Kasumi-1 (cell line): ENCODE measurements at places on chromosomes 12 and 14.

DNA sequence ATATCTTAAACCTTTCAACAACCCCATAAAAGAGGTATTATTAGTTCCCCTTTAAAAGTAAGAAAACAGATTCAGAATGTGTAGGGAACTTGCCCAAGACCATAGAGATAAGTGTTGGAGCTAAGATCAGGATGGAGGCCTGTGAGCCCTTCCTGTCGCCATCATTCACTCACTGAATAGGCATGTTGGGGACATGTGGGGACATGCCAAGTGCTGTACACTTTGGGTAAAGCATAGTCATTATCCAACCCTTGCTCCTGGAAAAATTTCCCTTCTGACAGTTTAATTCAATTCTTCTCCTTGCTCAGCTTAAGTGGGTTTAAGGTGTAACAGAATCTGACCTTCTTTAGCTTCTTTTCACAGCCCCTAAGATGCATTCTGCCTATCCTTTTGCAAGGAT, 28.0 kb upstream of the C12orf42 start:
- no peak for DNase-seq

DNA sequence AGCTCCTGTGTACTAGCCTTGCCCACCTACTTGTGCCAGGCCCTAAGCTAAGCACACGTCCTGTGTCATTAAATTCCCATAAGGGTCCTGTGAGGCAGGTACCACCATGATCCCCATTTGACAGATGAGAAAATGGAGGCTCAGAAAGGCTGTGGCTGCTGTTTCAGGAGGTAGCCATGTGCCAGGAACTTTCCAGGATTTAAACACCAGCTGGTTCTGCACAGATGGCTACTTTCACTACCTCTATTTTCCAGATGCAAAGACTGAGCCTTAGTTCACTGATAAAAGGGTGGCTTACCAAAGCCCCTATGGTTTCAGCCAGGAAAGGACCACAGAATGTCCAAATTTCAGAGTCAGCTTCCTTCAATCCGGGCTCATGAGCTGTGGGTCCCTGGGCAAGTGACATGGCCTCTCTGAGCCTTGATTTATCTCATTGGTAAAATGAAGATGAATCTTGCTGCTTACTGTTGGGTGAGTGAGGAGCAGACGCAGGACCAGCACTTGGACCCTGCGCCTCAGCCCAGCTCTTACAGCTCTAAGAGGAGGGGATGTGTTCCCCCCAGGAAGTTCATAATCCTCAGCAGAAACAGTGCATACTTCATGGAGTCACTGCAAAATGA, 23.5 kb downstream of the CMKLR1 start:
- DNase-seq, result no peak

DNA sequence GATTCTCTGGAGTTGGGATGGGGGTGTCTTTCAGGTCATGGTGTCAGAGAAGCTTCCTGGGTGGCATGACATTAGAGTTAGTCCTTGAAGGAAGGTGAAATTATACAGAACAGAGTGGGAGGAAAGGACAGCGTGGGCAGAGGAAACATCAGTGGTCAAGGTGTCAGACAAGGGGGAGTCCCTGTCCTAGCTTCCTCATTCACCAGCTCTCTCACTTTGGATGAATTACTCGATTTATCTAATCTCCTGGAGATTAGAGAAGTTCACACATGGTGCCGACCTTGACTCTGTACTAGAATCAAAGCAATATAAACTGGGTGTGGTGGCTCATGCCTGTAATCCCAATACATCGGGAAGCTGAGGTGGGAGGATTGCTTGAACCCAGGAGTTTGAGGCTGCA, 492.9 kb downstream of the VRK1 start:
- no peak for DNase-seq

- no peak for DNase-seq
Observed at GRCh38 chr14:55902241-55902640, 216.0 kb upstream of the PELI2 start.

GRCh38 chr14:64434528-64434927, 30.8 kb upstream of the AKAP5 start:
- DNase-seq, result no peak

GRCh38 chr12:32181498-32182175, 75.0 kb downstream of the BICD1 start:
- no peak for DNase-seq

- DNase-seq, result no peak
Observed at GRCh38 chr14:23660290-23661226, 24.4 kb downstream of the DHRS2 start.

DNA sequence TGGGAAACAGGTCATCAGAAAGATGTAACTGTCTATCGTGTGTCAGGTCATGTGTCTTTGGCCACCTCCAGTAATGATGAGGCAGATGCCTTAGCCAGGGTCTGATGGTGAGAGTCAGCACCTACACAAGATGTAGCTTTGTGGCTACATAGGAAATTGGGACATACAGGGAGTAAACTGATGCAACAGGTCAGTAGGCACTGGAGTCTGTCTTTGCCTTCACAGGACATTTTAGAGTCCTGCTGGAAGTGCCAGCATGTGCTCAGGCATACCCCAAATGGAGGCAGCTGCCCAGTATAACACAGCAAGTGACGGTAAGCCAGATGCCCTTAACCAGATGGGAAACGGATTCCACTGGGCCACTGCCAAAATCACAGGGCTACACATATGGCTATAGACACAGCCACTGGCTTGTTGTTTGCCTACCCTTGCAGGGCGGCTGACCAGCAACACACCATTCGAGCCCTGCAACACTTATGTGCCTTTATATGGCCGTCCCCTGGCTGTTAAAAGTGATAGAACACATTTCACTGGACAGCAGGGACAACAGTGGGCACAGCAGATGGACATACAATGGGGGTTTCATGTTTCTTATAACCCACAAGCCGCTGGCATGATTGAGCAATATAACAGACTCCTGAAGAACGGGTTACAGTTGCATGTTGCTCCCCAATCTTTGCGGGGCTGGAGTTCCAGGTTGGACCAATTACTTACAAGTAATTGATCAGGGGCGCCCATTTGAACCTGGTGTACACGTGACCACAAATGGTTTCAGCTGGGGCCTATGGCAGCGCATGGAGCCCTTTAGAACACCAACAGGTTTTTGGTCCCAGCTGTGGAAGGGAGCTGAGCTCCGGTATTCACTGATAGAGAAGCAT, 12.9 kb upstream of the RNASE12 start:
- DNase-seq, result no peak

GRCh38 chr12:52956987-52957386, 8.1 kb downstream of the KRT18 start:
- DNase-seq, result peak; percentile 1

DNA sequence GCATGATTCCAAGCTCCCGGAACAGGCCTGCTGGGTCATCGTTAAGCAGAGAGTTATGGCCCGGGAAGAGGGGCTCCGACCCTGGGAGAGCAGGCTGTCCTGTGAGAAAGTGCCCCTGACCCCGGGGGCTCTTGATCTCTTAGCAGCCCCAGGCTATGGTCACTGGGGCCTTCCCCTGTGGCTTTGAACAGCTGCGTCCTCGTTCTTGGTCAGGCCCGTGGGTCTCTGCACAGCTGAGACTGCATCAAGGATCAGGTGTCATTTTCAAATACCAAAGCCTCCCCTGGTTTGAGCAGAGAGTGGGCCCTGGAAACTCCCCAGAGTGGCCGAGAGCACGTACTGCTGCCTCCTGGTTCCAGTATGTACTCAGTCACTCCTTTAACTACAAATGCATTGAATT, 114.8 kb downstream of the ESRRB start:
- no peak for DNase-seq

GRCh38 chr12:87096082-87096585, 839.9 kb upstream of the MGAT4C start:
- no peak for DNase-seq

- DNase-seq, result peak; percentile 64
Observed at GRCh38 chr14:81990312-81990761, 456.7 kb upstream of the SEL1L start.

DNA sequence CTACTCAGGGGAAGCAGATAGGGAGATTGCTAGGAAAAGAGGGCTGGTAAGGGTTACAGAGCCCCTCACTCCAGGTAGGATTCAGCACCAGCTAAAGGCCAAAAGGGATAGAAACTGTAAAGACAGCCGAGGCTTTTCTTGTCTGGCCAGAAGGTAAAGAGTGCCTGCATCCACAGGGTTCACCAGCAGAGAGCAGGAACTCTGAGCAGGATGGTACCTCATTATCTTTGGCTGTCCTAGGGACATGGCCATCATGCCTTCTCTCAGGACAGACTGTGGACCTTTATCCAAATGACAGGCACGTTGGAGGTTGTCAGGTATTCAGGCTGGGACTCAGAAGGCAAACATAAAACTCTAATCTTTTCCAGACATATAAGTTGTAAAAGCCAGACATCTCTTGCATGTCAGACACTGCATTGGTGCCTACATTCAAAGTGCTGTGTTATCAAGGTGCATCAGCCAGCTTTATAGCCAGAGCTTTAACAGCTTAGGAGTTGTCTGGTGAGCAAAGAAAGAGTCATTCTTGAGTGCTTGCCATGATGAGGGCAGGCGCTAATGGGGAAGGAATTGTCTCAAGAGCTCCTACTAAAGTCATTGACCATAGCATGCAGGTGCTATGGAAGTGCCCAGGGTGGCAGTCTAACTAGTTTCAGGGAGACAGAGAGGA, 89.5 kb downstream of the PELI2 start:
- DNase-seq, result no peak

DNA sequence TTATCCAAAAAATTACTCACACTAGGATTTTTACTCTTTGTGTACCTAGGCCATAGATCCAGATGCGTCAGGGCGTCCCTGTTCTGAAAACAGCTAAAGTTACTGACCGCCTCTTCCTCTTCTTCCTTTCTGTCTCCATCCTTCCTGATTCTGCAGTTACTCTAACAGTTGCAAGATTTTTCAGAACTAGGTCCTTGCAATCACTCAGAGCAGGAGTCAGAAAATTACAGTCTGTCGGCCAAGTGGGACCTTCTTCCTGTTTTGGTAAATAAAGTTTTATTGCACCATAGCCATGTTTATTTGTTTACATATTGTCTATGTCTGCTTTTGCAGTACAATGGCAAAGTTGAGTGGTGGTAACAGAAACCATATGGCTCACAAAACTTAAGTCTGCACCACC, 25.6 kb upstream of the FGF6 start:
- DNase-seq, result no peak

GRCh38 chr14:78488938-78489337, 318.8 kb downstream of the NRXN3 start:
- no peak for DNase-seq

- DNase-seq, result no peak
Observed at GRCh38 chr12:32661706-32662105, 17.4 kb upstream of the DNM1L start.

DNA sequence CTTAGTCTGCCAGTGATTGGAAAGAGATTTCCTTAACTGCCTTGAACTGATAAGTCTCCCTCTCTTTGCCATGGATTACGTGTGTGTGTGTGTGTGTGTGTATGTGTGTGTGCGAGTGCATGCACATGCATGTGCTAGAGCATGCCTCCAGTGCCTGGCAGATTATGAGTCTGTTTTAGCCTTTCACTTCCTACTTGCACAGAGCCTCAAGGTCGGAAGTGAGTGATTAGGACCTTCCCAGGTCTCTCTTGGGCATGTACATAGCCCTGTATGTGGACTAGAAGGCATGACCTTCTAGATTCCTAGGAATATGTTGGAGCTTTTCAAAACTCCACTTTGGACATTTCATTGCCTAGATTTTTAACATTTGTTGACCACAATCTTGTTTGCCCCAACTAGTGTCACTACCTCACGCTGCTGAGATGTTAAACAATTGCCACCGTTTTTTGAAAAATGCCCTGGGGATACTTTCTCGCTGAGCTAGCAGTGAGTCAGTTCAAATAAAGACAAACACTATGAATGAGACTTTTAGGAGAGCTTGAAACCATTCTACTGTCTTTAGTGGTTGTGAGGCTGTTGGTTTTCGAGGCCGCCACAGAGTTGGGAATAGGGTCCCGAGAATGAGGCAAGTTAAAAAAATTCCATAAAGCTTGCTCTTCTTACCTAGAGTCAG, 28.2 kb downstream of the KIAA0586 start:
- DNase-seq, result no peak

GRCh38 chr14:104586832-104587620, 7.5 kb downstream of the C14orf180 start:
- no peak for DNase-seq
